Esophagus squamous epithelium (tissue), 5 donors: ENCODE measurements at places on chromosomes 7 and 10.

DNA sequence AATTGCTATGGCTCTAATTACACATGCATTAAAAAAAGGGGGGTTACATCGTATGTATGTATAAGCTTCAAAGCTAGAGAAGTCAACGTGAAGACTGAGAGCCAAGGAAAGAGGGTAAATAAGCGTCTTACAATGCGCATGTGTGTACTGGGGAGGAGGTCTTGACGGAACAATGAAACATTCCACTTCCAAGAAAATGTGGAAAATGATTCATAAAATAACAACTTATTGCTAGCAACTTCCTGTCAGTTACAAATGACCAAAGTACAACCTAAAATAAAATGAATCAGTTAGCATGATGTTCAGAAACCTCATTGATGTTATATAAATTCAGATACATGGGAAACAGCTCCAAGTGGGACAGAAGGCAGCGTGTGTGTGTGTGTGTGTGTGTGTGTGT lies 104.1 kb upstream of the RHEB start:
- DNase-seq = no peak

DNA sequence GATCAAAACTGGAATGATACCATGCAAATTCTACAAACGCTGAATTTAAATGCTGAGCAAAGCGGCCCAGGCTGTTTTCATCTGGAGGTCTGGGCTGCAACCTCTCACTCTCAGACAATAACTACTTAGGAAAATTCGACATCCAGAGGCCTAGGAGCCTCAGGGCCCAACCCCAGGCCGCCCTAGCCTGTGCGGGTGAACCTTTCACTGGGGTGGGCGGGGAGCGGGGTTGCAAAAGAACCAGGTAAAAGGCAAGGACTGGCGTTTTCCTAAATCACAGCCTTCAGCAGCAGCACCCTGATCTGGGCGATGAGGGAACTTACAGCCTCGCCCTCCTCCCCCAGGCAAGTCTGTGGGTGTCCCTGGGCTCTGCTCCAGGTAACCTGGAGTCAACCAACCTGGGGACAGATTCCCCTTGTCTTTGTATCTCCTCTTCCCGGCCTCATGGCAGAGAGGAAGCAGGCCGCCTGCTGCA lies 33.4 kb downstream of the CALML5 start:
- no peak for DNase-seq

DNA sequence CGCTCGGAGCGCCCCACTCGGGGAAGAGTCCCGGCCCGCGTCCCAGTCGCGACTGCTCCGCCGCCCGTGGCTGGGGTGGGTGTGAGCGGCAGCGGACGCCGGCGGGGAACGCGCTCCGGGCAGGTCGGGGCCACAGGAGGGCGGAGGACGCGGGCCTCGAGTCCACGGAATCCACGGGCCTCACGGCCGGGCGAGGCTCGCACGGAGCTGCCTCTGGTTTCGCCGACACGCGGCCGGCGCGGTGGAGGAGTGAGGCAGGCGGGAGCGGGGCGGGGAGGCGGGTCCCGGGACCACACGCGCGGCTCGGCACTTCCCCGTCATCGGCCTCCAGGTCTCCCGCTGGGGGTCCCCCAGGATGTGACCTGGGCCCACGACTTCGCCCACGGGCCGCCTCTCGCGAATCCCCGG lies 533 bp upstream of the NKX6-2 start:
- no peak for DNase-seq

GRCh38 chr10:93071674-93072224 lies 1.9 kb upstream of the CYP26A1 start:
- no peak for DNase-seq

DNA sequence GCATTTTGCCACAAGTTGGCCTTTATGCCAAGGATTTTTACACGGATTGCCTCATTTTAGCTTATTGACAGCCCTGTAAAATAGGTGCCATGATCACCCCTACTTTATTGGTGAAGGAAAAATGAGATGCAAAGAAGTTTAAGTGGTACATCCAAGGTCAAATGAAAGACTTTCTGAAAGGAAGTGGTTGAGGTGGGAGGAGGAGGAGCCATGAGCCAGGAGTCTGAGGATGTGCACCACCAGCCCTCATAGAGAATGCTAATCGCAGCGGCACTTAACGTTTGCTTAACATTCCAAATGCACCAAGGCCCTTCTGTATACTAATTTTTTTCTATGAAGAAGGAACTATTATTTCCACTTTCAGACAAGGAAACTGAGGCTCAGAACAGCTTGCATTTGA lies 31.0 kb upstream of the LRRC18 start:
- no peak for DNase-seq

- no peak for DNase-seq
Measured at GRCh38 chr10:80487791-80488538, 33.9 kb downstream of the TSPAN14 start.

DNA sequence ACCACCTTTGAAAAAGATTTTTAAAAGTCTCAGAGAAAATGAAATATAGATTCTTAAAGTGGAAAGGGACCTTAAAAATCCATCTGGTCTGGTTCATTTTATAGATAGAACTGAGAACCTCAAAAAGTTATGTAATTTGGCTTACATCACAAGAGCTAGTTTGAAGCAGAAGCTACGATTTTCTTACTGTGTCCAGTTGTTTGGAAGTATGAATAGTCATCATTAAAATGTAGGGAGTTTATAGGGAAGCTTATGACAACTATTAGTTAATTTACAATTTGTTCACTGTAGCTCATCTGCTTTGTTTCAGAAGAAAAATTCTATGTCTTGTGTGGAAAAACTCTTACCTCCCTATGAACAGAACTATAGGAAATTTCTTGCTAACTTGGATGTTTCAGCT lies 26.9 kb downstream of the ZEB1 start:
- no peak for DNase-seq

DNA sequence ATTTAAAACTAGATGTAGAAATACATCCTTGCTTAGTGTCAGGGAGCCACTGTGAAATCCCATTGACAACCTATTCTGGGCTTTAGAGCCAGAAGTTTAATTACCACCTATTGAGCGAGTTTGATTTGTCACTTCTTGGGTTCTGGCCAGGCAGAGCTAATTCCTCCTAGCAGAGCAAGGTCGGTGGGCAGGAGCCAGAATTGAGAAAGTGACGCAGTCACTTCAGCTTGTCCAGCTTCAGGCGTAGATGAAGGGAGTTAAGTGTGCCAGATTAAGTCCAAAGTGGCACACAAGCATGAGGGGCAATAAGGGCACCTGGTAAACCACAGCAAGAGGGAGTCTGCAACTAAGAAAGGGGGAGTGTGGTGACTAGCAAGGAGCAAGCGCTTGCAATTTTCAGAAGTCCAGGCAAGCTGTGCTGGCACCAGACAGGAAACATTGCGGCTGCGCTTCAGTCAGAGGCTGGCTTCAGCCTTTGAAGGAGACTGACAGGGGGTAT lies 119.4 kb downstream of the ST7 start:
- DNase-seq = no peak

GRCh38 chr7:64747802-64748201 lies 46.4 kb upstream of the ZNF138 start:
- DNase-seq = no peak

DNA sequence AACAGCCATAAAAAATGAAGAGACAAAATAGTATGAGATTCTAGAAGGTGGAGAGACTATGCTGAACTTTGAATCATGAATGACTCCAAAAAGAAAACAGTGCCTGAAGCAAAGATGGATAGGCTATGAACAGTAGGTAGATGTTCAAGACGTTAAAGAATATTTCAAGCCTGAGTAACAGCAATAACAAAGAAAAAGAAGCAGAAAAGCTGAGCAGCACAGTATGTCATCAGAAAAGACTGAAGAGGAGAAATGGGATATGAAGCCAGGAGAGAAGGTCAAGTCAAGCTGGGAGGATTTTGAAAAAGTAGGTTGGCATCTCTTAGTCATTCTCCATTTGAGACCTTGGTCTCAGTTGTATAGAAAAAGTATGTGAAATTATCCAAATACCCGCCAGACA lies 484.4 kb downstream of the SORCS1 start:
- DNase-seq = no peak

DNA sequence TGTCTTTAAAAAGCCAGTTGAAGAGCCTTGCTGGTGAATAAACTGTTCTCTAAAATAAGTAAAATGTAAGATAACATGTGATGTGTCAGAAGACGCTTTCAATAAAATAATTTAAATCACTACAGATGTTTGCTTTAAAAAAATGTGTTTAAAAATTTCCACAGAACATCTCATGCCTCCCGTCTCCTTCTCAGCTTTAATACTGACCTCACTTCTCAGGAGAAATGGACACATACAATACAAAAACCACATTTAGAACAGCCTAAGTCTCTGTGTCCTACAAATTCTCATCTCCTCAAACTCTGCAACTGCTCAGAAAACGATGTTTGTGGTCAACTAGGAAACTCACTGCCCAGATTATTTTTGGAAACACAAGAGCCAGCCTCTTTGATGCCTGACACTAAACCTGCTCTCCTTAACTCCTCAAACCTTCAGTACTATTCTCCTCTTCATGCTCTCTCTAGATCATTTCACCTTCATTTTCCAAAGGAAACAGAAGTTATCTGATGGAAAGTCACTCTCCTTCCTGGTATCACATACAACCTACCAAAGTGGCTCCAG lies 120.3 kb downstream of the ZNF438 start:
- no peak for DNase-seq

DNA sequence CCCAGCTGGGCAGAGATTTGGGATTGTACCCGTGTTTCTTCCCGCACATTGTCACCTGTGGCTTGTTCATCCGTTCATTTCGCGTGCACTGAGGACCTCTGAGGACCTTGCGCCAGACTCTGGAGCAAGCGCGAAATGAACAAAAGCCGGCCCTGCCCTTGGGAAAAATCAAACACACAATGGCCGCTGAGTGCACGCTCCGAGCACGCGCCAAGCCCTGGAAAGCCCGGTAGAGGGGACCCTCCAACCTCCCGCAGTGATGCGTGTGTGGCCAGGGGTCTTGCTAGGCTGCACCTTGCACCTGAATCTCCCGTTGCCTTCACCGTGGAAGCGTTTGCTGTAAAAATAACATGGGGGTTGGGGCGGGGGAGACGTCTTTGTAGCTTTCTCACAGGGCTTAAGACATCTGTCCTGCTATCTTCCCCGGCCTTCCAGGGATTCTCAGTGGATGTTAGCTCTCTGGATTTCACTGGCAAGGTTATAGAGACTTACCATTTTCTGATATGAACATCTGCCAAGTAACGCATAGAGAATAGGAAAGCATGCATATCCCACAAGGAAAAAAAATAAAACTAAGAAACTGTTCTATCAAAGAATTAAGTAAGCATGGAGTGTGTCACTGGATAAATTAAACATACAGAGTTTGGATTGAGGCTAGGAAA lies 37.3 kb downstream of the ZNF777 start:
- DNase-seq = no peak

DNA sequence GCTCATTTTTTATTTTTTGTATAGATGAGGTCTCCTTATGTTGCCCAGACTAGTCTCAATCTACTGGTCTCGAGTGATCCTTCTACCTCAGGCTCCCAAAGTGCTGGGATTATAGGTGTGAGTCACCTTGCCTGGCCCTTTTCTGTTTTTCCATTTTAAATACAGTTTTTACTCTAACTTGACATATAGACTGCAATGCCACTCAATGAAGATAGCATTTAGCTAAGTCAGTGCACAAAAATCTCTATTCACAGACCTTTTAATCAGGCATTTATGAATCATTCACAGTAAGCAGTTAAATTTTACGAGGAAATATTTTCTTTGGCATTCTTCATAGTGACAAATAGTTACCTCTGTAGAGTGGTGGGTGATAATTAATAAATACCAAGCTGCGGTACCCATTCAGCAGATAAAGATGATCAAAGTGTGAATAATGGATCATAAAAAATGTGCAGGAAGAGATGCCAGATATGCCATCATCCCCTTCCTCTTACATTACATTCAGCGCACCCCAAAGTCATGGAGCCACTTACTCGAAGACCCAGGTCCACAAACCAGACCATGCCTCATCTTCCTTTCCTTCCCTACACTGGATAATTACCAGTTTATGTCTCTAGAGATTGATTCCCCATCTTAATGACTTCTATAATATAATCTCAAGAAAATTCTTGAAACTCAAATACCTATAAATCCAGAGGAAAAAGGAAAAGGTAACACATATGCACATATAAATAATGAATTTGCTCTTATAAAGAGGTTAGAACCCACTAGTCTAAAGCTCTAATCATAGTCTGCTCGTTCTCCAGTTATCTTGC lies 56.0 kb downstream of the UBE2H start:
- DNase-seq = no peak

DNA sequence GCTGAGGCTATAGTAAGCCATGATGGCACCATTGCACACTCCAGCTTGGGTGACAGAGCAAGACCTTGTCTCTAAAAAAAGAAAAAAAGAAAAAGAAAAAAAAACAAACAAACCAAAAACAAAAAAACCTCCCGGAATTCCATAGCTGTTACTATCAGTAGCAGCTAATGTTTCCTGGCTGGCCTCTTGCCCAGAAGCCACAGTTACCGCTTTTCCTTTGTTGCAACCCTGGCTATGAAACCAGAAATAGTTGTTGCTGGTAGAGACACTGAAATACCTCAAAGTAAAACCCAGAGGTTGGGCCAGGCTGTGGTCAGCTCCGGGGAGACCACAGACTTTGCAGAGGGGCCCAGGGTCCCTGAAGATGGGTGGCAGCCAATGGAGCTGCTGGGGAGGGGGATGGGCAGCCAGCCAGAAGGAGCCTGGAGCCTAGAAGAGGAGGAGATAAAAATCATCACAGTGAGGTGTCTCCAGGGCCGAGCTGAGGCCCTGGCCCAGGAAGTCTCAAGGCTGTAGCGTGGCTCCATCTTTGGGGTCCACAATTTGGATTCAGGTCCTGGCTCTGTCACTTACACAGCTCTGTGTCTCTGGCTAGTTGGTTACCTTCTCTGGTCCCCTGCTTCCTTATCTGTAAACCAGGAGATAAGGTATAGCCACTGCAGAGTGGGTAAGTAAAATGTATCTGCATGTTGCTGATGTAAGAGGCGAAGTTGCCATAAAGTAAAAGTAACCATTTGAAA lies 3.4 kb upstream of the CHST12 start:
- DNase-seq = no peak

GRCh38 chr7:121404348-121404747 lies 8.2 kb upstream of the FAM3C start:
- DNase-seq = no peak

GRCh38 chr10:110642204-110643034 lies 1.7 kb upstream of the RBM20 start:
- DNase-seq = no peak

DNA sequence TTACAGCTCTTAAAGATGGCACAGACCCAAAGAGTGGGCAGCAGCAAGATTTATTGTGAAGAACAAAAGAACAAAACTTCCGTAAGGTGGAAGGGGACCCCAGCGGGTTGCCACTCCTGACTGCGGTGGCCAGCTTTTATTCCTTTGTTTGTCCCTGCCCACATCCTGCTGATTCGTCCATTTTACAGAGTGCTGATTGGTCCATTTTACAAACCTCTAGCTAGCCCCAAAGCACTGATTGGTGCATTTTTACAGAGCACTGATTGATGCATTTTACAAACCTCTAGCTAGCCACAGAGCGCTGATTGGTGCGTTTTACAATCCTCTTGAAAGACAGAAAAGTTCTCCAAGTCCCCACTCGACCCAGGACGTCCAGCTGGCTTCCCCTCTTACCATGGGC lies 16.8 kb upstream of the CCSER2 start:
- DNase-seq = no peak

DNA sequence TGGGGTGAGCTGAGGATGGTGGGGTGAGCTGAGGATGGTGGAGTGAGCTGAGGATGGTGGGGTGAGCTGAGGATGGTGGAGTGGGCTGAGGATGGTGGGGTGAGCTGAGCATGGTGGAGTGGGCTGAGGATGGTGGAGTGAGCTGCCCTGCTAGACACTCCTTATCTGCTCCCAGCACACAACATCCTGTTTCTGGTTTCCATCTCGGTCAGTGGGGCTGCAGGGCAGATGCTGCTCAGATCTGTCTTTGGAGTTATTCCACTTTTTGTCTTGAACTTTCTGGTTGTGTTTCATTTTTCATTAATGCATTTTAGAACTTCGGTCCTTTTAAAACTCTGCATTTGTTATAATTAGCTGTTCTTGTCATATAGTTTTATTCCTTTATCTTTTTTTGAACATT lies 67.9 kb upstream of the ANTXRL start:
- DNase-seq = no peak
